ENCODE measurements at places on chromosomes 2 and 18.
A peak's percentile ranks its signal among the peaks of the same experiment; 100 is the strongest.

DNA sequence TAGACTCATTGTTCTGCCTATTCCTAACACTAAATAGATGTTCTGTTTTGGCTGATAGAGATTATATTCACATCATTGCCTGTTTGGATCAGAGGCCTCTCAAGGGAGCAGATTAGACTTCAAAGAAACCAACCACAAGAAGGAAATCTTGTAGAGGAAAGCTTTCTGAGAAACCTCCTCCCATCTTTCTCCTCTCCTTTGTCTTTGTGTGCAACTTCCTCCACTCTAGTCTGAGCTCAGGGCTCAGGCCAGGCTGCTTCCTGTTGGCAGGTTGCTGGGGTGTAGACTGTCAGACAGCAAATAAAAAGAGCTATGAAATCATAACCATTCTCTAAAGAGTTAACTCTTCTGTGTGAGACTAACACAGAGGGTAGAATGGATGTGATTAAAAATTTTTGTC, 113.0 kb downstream of the TGFA start:
- DNase-seq = no peak

- no peak for DNase-seq
Observed at GRCh38 chr2:12507295-12507694, 209.4 kb upstream of the TRIB2 start.

DNA sequence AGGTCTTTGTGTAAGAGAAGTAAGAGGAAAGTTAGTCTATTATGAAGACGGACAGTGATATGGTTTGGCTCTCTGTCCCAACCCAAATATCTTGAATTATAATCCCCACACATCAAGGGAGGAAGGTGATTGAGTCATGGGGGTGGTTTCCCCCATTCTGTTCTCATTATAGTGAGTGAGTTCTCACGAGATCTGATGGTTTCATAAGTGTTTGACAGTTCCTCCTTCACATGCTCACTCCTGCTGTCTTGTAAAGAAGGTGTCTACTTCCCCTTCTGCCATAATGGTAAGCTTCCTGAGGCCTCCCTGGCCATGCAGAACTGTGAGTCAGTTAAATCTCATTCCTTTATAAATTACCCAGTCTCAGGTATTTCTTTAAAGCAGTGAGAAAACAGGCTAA, 67.6 kb downstream of the NEURL3 start:
- DNase-seq = no peak

DNA sequence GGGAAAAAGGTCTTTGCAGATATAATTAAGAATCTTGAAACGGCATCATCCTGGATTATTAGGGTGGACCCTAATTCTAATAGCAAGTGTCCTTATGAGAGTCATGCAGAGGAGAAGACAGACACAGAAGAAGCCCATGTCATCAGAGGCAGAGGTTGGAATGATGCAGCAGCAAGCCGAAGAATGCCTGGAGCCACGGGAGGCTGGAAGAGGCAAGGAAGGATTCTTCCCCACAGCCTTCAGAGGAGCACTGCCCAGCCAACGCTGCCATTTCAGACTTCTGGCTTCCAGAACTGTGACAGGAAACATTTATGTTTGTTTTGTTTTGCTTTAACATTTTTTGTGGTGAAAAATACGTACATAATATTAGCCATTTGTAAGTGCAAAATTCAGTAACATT, 72.3 kb downstream of the MCFD2 start:
- DNase-seq = no peak

DNA sequence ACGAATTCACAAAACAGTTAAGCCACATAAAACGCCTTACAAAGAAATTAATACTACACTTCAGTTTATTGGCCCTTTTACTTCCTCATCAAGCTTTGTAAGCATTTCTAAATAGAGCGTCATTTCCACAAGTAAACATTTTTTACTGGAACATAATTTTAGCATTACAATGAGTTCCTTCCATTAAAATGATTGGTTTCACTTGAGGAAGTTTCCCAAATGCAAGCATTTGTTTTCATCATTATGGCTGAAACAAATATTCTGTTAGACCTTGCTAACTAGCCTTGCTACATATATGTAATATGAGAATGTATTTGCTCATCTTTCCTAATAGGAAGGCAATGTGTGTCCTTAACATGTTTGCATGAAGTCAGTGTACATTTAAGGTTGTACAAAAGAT, 579.1 kb downstream of the IRS1 start:
- DNase-seq = no peak

DNA sequence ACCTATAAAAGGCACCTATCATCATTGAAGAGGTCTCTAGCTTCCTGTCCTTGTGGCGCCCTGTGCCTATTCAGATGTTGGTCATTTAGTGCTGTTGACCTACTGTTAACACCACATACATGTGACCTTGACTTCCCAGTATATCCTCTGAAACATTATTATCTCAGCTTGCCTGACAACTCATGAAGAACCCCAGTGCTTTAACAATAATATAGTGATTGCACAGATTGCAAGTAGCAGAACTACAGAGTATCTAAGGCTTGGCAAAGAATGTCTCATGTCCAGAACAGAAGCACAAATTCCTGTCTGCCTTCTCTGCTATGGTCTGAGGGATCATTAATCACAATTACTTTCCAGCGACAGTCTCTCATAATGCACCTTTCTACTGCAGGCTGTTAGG, 165.3 kb downstream of the LCLAT1 start:
- DNase-seq = no peak

- DNase-seq = no peak
Observed at GRCh38 chr18:36530676-36531405, 233.3 kb downstream of the FHOD3 start.

- no peak for DNase-seq
Observed at GRCh38 chr2:9712263-9712662, 81.5 kb upstream of the YWHAQ start.

DNA sequence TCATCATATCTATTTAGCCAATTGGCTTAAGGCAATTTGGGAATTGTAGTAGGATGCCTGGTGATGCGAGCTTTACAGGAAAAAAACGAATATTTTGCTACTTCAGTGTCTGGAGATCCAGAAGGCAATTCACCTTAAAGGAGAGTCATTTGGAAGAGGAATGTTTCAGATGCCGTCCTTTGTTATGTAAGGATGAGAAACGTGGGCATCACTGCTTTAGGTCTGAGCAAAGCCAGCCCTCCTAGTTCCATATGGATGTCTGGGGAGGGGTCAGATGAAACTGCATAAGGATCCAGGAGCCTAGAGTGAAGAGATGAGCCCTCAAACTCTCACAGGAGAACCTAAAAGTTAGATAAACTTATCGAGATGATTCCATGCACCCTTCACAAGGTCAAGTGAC, 30.9 kb upstream of the DOCK10 start:
- no peak for DNase-seq

GRCh38 chr18:32507093-32507492, 36.4 kb upstream of the GAREM1 start:
- no peak for DNase-seq

DNA sequence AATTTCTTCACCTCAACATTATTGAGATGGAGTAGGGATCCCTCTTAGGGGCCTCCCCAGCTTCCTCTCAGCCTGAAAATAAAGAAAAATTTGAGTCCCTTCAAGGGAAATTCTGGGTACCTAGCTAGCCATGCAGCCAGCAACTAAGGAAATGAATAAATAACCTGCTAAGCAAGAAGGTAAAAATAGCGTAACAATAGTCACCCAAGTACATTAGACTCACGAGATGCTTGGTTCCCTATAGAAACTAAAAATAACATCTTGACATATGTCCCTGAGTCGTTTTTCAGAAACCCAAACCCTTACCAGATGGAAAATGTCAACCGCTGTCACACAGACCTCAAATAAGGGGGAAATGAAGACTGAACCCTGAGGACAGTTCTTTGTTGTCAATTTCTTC, 51.9 kb downstream of the CACNB4 start:
- no peak for DNase-seq

DNA sequence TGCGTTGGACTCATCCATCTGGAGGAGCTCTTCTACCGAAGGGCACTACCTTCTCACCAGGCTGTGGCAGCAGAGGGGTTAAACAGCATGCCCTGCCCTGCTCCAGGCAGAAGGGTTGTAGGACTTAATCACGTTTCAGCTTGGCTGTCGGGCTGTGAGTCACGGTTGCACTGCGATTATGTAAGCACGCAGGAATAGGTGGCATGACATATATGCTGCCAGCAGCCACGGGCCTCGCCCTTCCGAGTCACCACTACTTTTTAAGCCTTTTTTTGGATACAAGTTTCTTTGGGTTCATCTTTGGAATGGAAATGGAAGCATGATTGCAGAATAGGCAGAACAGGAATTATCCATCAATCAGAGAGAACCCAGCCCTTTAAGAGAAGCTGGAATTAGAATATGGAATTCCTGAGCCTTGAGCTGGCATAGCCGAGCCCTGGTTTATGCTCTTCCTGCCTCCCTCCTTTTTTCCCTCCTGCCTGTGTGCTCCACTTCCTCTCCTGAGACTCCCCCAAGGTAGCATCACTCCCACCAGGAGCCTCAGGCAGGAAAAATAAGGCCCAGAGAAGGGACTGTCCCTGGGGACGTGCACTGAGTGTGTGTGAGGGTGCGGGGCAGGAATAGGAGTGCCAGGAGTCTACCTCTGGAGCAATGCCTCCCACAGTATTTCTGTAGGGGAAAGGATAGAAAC, 86.8 kb downstream of the SEMA4F start:
- no peak for DNase-seq

GRCh38 chr2:232540441-232541041, 1.0 kb downstream of the CHRNG start:
- no peak for DNase-seq

DNA sequence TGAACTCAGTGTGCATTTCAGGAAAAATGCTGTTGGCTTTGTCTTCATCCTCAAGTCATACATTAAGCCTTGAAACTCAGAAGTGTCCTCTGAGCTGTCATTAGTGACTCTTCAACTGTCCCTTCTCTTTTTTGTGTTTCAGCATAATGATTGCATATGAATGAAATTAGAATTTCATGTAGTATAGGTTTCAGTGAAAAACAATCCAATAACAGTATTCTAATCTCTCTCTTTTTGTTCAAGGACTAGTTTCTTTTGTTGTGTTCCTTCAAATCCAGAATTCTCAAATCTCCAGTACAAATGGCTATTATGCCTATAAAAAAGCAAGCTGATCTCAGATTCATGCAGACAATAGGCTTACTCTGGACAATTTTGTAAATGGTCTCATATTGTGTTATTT, 133.5 kb downstream of the QPCT start:
- DNase-seq = no peak

GRCh38 chr2:102726128-102727087, 35.4 kb upstream of the TMEM182 start:
- DNase-seq = no peak

DNA sequence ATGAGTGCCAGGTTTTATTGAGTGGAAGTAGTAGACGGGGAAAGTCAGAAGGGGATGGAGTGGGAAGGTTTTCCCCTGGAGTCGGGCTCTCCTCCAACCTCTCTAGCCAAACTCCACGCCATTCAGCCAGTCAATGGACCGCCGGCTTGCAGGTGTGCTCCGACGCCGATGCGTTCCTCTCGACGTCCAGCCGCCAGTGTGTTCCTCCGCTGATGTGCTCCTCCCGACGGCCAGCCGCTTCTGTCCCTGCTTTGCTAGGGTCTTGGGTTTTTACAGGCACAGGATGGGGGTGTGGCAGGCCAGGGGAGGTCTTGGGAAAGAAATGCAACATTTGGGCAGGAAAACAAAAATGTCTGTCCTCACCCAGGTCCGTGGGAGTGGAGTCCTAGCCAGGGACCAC, 94.3 kb upstream of the TEX51 start:
- no peak for DNase-seq

DNA sequence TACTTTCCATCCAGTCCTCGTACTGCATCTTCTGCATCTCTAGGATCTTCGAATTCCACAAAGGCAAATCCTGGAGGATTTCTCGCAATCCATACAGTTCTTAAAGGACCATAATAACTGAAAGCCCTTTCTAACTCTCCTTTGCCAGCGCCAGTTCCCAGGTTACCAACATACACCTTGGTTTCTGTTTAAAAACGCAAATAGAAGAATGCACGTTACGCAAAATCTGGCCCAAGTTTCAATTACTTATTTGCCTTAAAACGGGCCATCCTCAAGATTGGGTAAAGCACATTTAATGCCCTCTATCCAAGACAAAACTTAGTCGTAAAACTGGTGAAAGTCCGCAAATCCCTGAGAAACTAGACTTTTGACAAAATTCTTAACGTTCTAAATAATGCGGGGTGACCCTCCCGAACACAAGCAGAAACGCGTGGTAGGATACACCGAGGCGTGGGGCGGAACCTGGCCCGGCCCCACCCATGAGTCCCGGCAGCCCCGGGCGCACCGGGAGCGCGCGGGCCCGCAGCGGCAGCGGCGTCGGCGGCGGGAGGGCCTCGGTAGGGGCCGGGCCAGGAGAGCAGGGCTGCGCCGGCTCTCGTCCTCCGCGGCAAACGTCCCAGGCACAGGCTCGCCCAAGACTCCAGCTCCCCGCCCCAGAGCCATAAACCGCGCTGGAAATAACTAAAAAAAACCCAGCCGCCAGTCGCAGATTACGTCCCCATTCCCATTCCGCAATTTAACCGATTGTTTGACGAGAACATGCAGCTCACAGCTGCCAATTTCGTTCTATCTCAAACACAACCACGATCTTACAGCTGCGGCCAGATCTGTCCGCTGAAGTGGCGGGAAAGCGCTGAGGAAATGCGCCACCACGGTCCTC, 910 bp downstream of the SRSF7 start:
- peak; percentile 85 for DNase-seq

Measured in erythroblast (primary cell).